DMS 273 treated with DMSO at 0.1 percent for 48 hours (cell line): ENCODE measurements at places on chromosomes 7 and 10.
A peak's percentile ranks its signal among the peaks of the same experiment; 100 is the strongest.

GRCh38 chr7:44144426-44144967 is 3.4 kb upstream of the MYL7 start:
- no peak for DNase-seq

- no peak for DNase-seq
Observed at GRCh38 chr7:23907012-23907411, 197.0 kb downstream of the STK31 start.

DNA sequence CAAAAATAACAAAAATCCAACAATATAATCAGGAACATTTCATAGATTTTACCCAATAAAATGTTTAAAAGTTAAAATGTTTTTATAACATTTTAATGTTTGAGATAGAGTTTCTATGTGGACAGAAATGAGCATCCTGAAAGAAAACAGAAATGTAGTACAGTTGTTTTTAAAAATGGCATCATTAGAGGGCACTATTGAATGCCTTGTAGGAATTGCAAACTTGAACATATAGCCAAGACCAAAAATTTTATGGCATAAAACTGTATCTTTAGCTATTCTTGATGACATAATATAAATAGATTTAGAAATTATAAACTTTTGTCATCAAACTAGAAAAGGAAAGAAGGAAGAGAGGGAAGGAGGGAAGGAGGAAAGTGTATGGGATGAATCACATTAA is 1372.7 kb downstream of the GATA3 start:
- no peak for DNase-seq

DNA sequence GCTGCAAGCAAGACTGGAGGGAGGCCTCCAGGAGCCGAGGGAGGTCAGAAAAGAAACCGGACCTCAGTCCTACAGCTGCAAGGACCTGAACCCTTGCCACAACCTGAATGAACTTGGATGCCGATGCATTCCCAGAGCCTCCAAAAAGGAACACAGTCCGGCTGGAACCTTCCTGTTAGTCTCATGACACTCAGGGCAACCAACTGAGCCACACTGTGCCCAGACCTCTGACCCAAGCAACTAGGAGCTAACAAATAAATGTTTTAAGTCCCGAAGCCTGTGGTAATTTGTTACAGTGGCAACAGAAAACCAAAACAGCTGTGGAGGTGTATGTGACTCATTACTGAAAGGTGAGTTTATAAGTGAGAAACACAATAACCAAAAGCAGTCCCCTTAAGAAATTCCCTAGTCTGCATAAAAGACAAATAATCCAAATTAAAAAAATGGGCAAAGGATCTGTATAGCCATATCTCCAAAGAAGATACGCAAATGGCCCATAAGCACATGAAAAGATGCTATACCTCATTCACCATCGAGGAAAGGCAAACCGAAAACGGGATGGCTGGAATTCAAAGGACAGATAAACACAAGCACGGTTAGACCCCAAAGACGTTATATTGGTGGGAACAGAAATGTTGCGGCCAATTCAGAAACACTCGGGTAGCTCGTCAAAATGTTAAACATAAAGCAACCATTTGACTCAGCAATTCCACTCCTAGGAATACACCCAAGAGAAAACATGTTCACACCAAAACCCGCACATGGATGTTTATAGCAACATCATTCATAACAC is 24.8 kb downstream of the GNA12 start:
- DNase-seq = no peak

DNA sequence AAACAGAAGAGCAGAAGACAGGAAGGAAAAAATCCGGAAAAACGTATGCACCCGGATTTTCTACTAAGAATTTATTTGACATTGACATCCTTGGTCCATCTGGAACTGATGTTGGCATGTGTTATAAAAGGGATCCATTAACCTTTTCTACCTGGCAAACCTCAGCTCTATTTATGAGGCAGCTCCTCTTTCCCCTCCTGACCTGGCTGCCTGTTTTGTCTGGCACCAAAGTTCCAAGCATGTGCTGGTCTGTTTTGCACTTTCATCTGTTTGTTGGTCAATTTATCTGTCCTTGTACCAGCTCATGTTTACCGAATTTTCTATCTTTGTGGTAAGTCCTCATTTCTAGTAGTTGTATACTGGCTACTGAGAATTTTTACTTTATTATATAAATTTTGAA is 258.0 kb downstream of the TNS3 start:
- no peak for DNase-seq

DNA sequence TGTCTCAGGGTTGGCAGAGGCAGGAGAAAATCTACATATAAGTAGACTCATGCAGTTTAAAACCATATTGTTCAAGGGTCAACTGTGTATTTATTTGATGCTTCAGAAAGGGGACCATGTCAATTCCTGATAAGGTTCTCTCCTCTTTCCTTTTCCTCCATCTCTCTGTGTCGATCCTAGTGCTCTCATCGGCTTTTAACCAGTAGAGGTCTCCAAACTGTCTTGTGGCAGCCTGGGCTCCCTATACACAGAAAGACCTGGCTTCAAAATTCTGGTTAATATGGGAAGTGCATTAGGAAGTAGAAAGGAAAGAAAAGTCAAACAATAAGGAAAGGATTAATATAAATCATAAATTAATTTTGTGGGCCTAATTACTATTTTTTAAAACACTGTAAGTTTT is 304.4 kb upstream of the C7orf33 start:
- DNase-seq = peak; percentile 13

DNA sequence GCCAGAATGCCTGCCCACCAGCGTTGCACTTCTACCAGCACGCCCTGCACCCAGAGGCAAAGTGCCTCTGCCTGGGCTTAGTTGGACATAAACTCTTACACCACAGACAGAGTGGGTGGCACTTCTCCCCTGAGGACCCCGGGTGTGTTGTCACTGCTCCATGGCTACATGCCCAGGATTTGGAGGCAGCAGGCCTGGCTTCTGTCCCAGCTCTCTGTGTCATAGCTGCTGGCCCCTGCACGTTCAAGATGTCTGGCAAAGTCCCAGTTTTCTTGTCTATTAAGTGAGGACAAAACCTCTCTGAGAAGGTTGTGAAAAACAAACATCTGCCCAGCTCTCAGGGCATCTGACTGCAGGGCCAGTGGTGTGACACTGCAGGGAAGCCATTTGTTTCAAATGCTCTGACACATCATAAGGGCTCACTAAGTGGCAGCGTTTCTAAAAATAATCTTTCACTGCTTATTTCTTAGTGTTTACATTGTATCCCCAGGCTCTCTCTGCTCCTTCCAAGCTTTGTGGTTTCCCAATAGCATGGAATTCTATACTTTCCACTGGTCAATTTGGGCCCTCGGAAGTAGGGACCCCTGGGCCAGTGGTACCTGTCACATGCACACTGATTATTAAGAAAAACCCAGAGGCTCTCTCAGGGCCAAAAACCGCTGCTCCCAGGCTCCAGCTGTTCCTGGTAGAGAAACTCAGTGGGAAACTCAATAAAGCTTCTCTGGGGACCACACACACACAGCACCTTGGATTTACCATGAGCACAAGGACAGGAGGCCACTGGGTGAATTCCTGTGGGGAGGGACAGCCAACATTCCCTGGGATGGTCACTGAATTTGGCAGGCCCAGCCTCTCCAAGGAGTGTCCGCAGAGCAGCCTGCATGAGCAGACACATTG is 86.2 kb upstream of the ANLN start:
- DNase-seq = peak; percentile 76

DNA sequence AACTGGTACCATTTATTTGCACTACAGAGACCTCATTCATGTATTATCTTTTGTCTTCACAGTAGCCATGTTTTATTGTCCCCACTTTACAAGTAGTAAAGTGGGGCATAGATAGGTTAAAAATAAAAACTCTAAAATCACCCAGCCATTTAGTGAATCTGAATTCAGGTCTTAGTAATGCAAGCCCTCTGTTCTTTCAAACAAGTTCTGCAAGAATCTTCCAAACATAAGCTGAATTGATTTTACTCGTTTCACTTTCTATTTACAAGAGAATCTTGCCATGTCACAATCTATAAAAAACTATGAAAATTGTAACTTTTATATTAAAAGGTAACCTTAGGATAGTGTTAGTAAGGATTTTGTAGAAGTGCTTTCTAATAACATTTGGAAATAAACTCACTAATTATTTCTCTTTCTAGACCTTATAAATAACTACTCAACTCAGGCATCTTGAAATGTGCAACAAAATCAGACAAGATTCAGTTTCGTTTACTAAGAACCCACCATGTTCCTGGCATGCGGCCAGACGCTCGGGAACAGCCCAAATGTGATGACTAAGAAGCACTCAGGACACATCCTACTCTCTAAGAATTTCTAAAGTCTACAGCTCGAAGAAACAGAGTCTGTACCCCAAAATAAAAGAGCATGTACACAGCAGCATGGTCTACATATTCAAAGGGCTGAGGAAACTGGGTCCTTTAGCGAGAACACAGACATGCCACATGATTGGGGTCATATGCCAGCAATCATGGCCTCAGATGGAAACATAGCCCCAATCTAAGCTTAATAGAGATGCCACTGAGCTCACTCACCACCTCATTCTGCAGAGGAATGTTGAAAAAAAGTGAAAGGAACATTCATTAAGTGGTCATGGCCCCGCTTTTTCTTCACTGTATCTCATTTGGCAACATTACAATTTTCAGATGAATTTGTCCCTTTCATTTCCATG is 167.6 kb downstream of the AMPH start:
- no peak for DNase-seq

DNA sequence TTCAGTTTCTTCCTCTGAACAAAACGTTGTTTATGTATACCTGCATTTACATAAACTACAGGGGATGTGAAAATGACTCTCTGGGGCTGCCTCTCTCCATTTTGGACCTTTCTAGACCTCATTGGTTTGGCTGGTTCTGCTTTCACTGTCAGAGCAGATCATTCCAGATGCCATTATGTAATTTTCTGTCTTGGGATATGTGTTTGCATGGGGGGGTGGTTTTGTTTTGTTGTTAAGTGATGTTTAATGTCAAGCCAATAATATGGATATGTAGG is 172.4 kb downstream of the LRRC4 start:
- DNase-seq = no peak

DNA sequence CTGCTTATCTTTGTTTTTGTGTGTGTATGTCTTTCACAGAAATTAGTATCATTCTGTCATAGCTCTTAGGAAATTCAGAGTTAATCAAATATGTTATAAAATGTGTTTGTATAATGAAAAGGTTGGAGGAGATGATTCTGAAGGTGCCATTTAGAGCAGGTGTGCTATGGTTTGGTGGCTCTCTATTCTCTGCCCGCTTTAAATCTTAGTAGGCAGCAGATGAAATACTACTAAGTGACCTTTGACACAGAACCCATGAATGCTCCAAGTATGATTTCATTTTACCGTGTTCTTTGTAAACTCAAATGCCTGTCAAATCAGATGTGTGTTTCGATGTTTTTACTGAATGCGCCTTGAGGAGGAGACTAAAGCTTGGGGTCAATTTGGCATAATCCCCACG is 24.5 kb downstream of the ZEB1 start:
- DNase-seq = no peak

GRCh38 chr7:84181628-84182027 is 13.0 kb downstream of the SEMA3A start:
- no peak for DNase-seq

DNA sequence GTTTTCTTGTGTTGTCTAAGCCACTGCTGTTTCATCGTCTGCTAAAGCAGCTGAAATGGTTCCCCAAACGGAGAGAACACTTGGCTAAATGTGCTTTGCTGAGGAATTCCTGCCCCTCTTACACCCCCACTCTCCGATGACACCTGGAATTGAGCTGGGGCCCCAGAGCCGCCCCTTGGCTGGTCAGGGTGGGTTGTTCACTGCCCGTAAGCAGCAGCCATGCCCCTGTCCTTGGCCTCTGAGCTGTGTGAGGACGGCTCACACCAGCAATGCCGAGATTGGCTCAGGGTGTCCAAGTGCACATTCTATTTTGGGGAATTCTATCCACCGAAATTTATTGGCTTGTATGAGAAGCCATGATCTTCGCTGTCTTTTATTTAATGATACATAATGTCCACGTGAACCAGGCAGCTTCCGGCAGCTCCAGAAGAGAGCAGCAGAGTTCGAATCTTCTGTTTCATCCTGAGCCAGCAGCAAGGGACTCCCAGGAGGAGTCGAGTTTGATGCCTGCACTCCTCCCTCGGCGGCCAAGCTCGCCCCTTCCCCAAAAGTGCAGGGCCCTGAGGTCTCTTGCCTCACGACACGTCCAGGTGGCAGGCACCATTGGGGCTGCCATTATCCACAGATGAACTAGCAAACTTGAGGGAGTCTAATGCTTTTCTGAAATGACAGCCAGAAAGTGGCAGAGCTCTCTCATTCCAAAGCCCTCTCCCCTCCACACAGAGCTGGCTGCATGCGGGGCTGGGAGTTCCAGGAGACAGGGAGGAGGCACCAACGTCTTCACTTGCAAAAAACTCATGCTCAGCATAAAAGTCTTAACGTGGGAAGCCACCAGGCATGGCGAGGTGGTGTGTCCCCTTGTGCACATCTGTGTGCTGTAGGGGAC is 114.0 kb downstream of the WDR37 start:
- DNase-seq = no peak

DNA sequence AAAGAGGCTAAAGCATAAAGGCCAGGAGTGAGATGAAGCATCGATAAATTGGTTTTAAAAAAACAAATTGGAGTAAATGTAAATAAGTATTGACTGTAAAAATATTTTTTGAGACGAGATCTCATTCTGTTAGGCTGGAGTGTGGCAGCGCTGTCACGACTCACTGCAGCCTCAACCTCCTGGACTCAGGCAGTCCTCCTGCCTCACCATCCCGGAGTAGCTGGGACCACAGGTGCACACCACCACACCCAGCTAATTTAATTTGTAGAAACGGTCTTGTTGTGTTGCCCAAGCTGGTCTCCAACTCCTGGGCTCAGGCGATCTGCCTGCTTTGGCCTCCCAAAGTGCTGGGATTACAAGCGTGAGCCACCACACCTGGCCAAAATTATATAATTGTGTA is 17.8 kb downstream of the HNRNPA2B1 start:
- DNase-seq = no peak

DNA sequence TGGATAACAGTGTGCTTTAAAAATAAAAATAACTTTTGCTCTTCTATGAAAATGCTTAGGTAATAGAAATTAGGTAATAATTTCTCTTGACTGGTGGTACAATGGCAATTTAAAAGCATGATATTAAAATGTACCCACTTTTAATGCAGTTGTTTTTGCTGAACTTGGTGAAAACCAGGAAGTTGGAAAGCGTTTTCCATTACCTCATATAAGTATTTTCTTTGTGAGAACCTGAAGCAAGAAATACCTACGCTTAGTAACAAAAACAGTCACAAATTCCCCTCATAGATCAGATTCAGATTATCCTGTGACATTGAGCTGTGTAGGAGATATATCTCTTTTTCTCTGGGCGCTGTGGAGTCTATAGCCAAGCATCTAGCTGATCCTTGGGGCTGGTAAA is 689.0 kb upstream of the FZD8 start:
- no peak for DNase-seq
